ENCODE measurements at places on chromosomes 2 and 18.

DNA sequence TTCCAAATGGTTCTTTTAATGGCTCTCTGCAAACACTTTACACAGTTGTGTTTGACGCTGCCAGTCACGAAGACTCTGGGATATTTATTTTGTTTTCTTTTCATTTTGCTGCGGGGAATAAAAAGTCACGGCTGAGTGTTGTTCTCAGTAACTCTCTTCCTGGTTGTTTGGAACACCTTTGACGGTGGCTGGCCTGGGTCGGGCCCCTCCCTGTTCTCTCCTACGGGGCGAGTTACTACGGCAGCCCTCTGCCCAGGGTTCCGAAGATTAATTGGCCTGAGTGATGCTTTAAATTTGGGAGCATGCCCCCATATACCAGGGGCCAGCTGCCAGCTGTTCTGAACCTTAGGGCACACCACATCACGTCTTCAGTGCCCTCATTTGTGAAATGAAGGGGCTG lies 84.7 kb downstream of the GATA6 start:
- DNase-seq, result no peak

- DNase-seq, result no peak
These were observed 668.9 kb upstream of the CHAC2 start for GRCh38 chr2:53098696-53099078.

DNA sequence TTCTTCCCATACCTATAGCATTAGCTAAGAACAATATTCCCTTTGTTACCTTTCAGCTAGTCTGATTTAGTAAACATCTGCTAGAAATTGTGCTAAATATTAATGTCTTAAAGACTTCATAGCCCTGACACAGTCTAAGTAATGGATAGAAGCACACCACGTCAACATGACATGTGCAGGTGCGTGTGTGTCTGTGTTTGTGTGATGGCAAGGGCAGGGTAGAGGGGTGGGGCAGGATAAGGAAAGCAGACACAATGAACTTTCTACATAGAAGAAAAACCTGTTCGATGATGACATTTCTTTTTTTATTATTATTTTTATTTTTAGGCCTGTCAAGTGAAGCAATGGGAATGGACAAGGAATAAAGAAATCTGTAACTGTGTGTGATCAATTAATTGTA lies 223.3 kb downstream of the NOL4 start:
- DNase-seq, result no peak

- DNase-seq, result peak; percentile 92
These were observed 62.9 kb upstream of the SERPINE2 start for GRCh38 chr2:224101820-224102630.

GRCh38 chr2:213246497-213247281 lies 37.6 kb upstream of the SPAG16 start:
- DNase-seq, result peak; percentile 70

DNA sequence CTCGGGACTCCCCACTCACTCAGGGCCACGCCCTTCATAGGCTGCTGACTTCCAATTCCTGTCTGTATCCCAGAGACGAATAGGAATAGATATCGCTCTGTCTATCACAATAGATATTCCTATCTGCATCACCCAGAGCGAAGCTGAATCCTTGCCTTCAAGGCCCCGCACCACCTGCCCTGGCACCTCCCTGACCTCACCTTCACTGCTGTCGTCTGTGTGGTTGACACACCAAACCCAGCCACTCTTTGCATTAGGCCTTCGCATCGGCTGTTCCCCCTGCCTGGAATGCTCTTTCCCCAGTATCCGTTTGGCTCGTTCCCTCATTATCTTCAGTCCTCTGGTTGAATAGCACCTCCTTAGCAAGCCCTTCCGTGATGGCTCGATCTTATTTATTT lies 43.5 kb downstream of the ATOH8 start:
- DNase-seq, result no peak

GRCh38 chr2:130820279-130820861 lies 16.3 kb upstream of the ARHGEF4 start:
- DNase-seq, result no peak

GRCh38 chr2:192437653-192438052 lies 242.9 kb upstream of the TMEFF2 start:
- no peak for DNase-seq

DNA sequence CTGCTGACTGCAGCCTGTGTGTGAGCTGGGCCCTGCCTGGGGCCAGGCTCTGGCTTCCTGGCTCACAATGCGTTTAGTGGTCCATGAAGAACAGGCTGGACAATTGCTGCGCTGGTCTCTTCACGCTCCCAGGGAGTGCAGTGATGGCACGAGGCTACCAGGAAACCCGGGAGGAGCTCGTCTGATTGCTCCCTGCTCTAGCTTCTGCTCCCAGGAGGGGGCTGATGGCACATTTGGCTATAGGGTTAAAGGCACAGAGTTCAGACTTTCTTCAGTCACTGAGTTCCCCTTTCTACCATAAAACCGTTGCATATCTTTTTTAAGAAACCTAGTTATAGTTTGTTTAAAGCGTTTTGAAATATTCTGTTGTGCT lies 60.1 kb downstream of the KCNF1 start:
- DNase-seq, result no peak

Measured in A673 (cell line).